Activated naive CD4-positive, alpha-beta T cell (primary cell): ENCODE measurements at places on chromosomes 1 and 21.

DNA sequence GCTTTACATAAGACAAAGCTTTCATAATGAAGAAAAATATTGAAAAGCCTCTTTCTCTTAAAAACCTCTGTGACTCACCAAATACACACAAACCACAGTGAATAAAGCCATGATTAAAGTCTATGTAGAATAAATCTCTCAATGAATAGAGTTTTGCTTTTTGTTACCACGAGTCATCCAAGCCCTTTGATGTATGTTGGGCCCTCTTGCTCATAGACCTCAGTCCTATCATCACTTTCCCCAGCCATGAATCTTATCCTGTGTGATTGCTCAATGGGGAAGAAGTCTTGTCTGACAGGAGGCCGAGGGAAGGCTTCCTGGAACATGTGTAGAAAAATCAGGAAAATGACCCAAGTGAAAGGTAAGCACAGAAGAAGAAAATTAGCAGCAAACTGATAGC is 60.8 kb downstream of the NGF start:
- DNase-seq: no peak

GRCh38 chr1:233012021-233012420 is 61.6 kb downstream of the NTPCR start:
- no peak for DNase-seq

DNA sequence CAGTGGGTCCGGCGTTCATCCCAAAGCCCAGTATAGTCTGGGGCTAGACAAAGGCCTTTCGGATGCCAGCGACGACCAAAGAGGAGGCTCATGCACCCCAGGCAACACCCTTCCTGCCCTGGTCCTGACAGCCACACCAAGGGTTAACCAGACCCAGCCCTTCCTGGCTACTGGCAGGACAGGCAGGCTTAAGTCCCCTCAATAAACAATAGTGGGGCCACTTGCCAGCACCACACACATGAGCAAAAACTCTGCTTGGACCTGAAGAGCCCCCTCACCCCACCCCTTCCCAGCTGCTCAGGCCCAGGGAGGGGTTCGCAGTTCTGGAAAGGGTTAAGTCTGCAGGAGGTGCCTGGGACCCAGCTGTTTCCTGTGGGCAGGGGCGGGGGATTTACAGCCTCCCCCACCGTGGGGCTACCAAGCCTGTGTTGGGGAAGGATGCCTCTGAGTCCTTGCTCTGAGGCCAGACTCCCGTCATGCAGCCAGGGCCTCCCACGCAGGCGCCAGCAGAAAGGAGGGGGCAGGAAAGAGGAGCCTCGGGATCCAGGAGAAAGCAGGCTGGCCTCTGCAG is 18.2 kb downstream of the PHLDA3 start:
- DNase-seq: no peak

DNA sequence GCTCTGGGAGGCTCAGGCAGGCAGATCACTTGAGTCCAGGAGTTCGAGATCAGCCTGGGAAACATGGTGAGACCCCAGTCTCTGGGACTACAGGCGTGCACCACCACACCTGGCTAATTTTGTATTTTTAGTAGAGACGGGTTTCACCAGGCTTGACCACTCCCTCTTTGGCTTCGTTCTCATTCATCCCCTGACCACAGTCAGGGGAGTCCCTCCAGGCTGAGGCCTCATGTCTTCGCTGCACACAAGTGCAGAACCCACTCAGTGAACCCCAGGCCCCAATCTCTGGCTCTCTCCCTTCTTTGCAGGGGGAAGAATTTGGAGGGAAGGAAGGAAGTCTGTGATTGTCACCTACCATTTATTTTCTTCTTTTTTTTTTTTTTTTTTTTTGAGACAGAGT is 9.2 kb upstream of the RPS6KA1 start:
- no peak for DNase-seq

DNA sequence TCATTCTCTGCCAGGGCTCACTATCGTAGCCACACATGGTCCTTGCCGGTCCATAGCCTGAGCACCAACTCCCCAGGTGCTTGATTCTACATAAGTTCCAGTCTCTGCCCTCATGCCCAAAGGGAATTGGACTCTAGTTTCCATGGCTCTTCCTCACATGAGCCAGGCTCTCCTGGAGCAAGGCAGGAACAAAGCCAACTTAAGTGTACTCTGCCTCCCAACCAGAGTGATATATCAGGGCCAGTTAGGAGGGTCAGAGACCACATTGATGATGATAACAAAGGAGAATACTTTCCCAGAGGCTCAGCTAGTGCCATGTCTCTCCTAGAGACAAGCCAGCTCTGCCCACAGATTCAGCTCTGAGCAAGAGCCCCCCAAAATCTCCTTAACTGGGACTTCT is 70.9 kb downstream of the ERI3 start:
- no peak for DNase-seq

DNA sequence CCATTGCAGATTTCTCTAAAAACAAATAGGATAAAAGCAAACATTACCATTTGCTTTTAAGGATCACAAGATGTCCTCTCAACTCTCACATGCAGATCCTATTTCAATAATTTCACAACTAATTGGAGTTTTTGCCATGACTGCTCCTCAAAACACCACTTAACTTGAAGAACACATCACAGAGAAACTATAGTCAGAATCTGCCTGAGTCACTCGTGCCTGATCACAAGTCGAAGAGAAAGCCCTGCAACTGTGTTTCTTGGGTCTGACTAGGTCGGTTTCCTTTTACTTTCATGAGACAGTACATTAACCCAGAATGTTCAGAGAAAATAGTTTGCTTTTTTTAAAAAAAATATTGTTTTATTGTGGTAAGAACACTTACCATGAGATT is 46.3 kb upstream of the SMYD2 start:
- no peak for DNase-seq

GRCh38 chr1:47617381-47618221 is 179.8 kb downstream of the FOXD2 start:
- DNase-seq: no peak

- no peak for DNase-seq
Observed at GRCh38 chr1:53804791-53805505, 33.1 kb downstream of the NDC1 start.

DNA sequence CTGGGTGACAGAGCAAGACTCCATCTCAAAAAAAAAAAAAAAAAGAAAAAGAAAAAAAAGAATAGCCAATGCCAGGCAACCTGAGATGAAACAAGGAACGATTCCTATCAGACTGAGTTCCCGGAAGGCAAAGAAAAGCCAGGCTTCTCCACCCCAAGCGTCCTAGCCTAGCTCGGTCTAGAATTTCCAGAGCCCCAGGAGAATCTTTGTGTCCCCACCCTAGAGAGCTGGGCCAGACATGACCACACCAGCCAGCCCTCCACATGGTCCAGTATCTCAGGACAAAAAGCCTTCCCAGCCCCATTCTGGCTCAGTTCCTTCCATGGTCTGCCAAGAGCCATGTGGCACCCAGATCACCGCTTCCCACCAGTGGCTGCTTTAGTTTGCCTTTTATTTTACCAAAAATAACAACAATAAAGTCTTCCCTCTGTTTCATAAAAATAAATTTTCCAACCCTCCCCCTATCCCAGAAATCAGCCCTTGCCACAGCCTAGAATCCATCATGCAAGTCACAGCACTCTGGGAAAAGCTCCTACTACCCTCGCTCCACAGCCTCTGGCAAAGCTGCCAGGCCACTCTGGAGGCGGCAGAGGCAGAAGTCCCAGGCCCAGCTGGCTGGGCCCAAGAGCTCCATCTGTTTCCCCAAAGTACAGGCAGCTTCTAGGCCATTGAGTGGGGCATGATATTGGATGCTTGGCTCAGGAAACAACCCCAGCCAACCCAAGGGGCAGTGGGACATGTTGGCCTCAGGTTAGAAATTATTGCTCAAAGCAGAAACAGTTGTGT is 3.5 kb upstream of the MKNK1 start:
- no peak for DNase-seq

DNA sequence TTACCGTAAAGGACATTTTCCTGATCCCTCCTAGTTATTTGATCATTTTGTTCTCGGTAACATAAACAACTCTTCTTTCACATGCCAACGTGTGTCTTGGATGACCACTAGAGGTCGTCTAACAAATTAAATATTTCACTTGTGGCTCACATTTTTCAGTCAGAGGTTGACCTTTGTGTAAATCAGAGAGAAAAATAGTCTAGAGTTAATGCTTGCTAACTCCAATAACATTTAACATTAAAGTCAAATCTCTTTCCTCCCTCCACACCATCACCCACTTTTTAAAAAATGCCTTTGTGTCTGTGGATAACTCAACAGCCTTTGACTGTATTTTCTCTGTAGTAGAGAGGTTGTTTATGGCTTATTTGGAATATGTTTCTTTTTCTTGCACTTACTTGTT is 220.5 kb upstream of the B3GALT2 start:
- DNase-seq: no peak

GRCh38 chr1:85421179-85421578 is 43.8 kb downstream of the DDAH1 start:
- DNase-seq: no peak

DNA sequence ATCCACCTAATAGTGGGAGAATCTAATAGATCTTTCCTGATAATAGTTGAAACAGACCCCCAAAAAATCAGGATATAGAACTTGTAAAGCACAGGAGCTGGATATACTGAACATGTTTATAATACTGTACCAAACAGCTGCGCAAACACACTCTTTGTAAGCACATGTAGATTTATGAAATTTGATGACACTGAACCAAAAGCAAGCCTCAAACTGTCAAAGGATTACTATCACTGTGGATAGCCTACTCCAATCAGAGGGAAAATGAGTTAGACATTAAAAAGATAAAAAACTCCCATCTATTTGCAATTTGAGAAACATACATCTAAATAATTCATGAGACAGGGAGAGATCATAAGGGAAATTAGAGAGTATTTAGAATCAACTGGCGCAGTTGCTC is 26.1 kb downstream of the RCAN3 start:
- no peak for DNase-seq

DNA sequence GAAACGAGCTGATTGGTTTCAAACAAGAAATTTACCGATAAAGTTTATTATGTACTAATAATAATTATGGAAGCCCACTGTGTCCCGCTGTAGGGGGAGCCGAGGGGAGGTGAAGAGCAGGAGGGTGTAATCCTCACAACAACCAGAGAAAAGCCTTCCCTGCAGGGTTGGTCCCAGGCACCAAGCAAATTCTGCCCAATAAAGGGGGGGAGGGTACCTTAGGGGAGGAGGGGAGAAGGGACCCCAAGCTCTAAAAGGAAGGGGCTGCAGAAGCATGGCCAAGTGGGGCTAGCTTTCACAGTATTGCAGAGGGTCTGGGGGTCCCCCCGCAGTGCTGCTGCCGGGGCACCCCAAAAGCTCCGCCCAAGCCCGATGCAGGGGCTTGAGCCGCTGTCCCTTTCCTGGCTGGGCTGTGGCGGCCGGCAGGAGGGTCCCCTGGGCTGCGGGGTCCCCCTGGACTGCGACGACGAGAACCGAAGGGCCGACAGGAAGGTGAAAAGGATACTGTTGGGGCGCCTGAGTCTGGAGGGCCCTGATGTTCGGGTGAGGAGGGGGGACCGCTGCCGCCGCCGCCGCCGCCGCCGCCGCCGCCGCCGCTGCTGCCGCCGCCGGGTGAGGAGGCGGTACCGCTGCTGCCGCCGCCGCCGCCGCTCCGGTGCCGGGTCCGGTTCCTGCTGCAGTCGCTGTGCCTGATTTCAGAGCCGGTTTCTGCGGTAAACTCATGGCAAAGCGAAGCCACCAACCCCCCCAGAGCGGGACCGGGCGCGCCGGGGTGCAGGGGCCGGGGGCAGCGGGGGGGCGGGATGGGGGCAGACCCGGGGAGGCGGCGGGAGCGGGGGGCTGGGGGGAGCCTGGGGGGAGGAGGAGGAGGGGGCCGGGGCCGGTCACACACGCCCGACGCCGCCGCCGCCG is 771 bp downstream of the EIF4G3 start:
- DNase-seq: peak; percentile 25

- DNase-seq: no peak
Observed at GRCh38 chr21:42313501-42313969, 1.7 kb downstream of the TFF3 start.

- DNase-seq: no peak
Observed at GRCh38 chr1:61352845-61353435, 270.6 kb downstream of the NFIA start.

GRCh38 chr1:26799479-26800142 is 11.9 kb downstream of the PIGV start:
- DNase-seq: no peak

- DNase-seq: no peak
Observed at GRCh38 chr1:14128096-14128495, 428.1 kb downstream of the PRDM2 start.

GRCh38 chr1:208033236-208033635 is 122.3 kb upstream of the CD34 start:
- no peak for DNase-seq

DNA sequence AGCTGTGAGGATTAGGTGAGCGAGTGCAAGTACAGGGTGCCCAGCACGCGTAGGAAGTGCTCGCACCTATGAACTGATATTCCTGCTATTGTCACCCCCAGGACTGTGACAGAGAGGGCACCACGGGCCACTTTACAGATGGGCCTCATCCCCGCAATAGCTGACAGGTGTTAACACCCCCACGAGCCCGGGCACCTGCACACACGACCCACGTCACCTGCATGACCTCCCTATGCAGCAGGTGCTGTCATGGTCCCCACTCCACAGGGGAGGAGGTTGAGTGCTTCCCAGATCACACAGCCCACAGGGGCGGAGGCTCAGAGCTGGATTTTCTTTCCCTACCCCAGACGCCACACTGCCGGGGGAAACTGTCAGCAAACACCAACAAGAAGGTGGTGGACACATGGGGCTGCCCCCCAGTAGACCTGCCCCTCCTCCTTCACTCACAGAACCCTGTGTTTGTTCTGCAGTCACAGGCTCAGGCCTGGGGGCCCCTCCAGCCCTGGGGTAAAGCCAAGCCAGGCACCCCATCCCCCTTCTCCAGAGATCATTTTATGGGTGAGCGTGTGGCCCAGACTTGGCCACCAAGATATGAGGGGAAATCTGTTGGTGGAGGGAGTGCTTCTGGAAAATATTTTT is 465.5 kb downstream of the MATN1 start:
- no peak for DNase-seq

DNA sequence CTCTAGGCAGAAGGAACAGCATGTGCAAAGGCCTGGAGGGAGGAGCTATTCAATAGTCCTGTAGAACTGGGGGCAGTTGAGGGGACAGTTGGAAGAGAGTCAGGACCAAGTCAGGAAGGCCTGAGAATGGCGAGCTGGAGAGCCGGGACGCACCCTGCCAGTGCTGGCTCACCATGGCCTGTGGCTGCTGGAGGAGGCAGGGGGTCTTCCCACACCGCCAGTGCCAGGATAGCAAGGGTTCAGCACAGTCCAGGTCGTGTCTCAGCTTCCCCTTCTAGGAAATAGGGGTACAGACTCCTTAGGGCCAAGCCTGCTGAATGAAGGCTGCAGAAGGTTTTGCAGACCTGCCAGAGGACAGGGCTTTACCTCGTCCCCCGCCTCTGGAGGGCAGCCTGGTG is 7.3 kb downstream of the PODN start:
- no peak for DNase-seq
